Tibial nerve (tissue), 4 donors: ENCODE measurements at places on chromosomes 5 and 9. TPM values are rescaled to one million over a fixed set of nuclear protein-coding genes. Genes with fewer than 3 reads are reported as not detected.

- peaks cover 53% of the 10 kb centered on the region for H3K36me3 ChIP-seq
- no peak for DNase-seq
- no peak overlapping the region for H3K27ac ChIP-seq
- no peak overlapping the region for H3K4me3 ChIP-seq
- H3K4me1 ChIP-seq = no peaks in the 10 kb centered on the region
Measured at GRCh38 chr9:83245979-83246659, 183.2 kb upstream of the RASEF start.

ALAD gene
- total RNA-seq = 50.2 TPM

GRCh38 chr9:74361508-74361907, 135.6 kb upstream of the RORB start:
- no peak overlapping the region for H3K27ac ChIP-seq
- no peak for DNase-seq
- no peaks in the 10 kb centered on the region for H3K27me3 ChIP-seq
- no peaks in the 10 kb centered on the region for H3K36me3 ChIP-seq

UGT3A1 gene
- not detected for total RNA-seq

DNA sequence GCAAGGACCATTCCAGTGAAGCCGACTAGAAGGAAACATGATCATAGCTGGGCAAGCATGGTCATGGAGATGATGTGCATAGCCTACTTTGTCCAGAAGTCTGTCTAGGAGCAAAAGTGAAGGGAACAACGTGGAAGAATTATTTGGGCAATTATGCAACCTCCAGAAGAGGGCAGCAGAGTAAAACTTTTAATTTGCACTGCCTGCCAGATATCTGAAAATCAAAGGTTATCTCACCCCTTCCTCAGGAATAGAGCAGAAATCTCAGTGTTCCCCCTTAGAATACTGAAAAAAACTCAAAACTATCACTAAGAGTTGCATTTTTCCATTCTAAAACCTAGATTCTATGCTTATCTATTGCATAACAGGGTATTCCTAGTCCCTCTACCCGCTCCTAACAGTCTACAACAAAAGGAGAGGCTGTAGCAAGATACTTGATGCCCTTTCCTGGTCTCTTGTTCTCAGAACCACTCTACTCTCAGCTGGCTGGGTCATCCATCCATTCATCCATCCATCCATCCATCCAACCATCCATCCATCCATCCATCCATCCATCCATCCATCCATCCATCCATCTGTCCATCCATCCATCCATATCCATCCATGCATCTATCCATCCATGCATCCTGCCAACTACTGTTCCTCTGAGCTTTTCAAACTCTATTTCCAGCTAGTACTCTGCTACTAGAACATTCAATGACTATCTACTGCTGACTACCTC, 8.4 kb upstream of the SETD9 start:
- no peaks in the 10 kb centered on the region for H3K36me3 ChIP-seq
- DNase-seq = no peak
- H3K4me3 ChIP-seq = no peak overlapping the region

TICAM2 gene
- total RNA-seq = 1.6 TPM

PRELID2 gene
- 10.5 TPM for total RNA-seq

GRCh38 chr9:15618540-15619331, 65.9 kb downstream of the CCDC171 start:
- H3K27me3 ChIP-seq = no peaks in the 10 kb centered on the region
- no peak overlapping the region for H3K27ac ChIP-seq
- no peak overlapping the region for H3K4me3 ChIP-seq
